ENCODE measurements at places on chromosomes 4 and X.

GRCh38 chr4:109733728-109734127 lies 3.9 kb upstream of the PLA2G12A start:
- DNase-seq, result no peak

DNA sequence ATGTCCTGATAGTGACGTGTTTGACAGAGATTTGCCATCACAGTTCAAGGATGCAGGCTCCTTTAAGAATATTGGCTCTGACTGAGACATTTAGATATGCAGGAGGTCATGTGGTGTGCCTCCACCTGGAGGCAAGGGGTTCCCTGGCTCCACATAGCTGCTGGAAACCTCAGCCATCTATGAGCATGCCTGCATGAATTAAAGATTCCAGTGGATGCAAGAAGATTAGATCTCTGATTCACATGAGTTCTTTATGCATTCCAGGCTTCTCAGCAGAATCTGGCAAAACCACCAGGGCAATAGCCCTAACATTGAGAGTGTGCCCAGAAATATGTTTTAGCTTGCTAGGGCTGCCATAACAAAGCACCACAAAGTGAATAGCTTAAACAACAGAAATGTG lies 298.5 kb upstream of the AADAT start:
- DNase-seq, result no peak

DNA sequence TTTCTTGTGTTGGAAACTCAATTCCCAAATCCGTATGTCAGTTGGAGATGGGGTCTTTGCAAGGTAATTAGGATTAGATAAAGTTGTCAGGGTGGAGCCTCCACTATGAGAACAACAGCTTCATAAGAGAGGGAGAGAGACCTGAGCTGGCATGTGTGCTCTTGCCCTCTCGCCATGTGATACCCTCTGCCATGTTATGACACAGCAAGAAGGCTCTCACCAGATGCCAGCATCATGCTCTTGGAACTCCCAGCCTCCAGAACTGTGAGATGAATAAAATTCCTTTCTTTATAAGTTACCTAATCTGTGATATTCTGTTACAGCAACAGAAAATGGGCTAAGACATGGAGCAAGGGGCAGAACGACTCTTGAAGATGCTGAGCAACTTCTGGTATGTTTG lies 201.9 kb upstream of the BOD1L1 start:
- DNase-seq, result no peak

- no peak for DNase-seq
These were observed 62.9 kb upstream of the HOPX start for GRCh38 chr4:56744030-56744429.

All from GM19239 (cell line).